ENCODE measurements at places on chromosomes 16 and 17.

DNA sequence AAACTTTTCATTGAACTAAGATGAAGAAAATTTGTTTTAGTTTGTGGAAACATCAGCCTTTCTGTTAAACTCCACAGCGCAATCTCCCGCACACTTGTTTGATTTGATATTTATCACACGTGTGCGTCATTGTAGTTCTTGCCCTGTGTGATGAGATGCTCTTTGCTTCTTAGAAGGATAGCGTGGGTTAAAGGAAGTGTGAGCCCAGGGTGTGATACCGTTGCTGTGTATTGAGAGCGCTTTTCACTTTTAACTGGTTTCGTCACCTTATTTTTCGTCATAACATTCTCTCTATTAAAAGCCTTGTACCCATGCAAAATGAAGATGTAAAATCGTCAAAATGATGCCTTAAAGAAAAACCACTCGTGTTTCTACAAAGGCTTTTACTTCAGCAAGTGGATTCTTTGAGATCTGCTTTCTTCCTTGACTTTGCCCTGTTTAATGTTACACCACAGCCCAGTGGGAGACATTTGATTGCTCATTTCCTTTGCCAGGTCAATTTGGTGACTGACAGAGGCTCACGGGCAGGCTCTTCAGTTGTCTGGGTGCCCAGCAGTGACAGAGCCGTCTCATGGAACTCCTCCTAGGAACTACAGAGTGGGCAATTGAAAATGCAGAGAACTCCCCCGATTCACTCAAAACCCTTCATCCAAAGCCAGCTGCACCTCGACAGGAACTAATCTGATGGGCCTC, 61.1 kb downstream of the RPA1 start:
- H3K36me3 ChIP-seq = peaks cover 100% of the 10 kb centered on the region
- H3K27me3 ChIP-seq = no peaks in the 10 kb centered on the region
- no peak for DNase-seq
- H3K4me3 ChIP-seq = no peak overlapping the region

DNA sequence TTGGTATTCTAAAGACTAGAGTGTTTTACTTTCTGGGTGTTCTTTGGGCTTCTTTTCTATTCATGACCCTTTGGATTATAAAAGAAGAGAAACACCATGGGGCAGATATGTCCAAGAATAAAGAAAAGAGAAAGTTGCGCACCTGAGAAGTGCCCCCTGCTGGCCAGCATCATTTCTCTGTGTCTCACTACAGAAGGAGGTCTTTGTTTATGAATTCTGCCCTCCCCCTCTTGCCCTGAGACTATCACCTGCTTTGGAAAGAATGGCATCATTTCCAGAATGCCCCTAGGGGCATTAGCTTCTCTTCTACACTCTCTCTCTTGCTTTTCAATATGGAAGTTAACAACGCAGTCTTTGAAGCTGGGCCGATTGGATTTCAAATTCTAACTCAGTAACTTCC, 45.0 kb downstream of the CDH13 start:
- H3K27ac ChIP-seq = no peak overlapping the region
- no peak overlapping the region for H3K4me3 ChIP-seq
- no peaks in the 10 kb centered on the region for H3K27me3 ChIP-seq
- no peak for DNase-seq

GRCh38 chr17:77354670-77355455, 214.1 kb downstream of the SEC14L1 start:
- peak overlapping the region; percentile 76 for H3K27ac ChIP-seq
- no peak overlapping the region for H3K4me3 ChIP-seq
- peaks cover 34% of the 10 kb centered on the region for H3K4me1 ChIP-seq
- peak; percentile 51 for DNase-seq
- no peaks in the 10 kb centered on the region for H3K36me3 ChIP-seq

GRCh38 chr17:80270104-80270503, 9.5 kb downstream of the RNF213 start:
- H3K27me3 ChIP-seq = no peaks in the 10 kb centered on the region
- DNase-seq = no peak
- H3K4me1 ChIP-seq = peaks cover 7% of the 10 kb centered on the region
- no peak overlapping the region for H3K27ac ChIP-seq
- H3K4me3 ChIP-seq = no peak overlapping the region
- peaks cover 30% of the 10 kb centered on the region for H3K36me3 ChIP-seq

- no peaks in the 10 kb centered on the region for H3K36me3 ChIP-seq
- H3K27ac ChIP-seq = no peak overlapping the region
- H3K4me1 ChIP-seq = peaks cover 11% of the 10 kb centered on the region
Observed at GRCh38 chr16:12758031-12758669, 45.5 kb downstream of the CPPED1 start.

DNA sequence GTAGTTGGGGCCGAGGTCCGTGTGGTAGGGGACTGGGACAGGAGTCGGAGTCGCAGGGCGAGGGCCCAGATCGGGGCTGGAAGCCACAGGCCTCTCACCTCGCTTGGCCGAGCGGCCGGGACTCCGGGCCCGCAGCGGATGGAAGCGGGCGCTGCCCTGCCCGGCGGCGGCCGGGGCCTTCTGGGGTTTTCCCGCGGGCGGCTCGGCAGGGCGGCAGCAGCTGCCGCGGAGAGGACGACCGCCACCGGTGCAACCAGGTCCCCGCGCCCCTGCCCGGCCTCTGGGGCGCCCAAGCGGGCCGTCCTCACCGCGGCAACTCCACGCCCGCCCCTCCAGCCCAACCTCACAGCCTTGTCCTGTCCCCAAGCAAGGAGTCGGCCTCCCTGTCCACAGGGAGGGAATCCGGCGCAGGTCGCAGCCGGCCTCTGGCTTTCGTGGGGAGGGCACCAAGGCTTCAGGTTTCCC, 15.6 kb upstream of the UTP6 start:
- peaks cover 4% of the 10 kb centered on the region for H3K4me1 ChIP-seq
- H3K27ac ChIP-seq = no peak overlapping the region
- H3K36me3 ChIP-seq = no peaks in the 10 kb centered on the region
- H3K4me3 ChIP-seq = peak overlapping the region; percentile 22
- peak; percentile 28 for DNase-seq

DNA sequence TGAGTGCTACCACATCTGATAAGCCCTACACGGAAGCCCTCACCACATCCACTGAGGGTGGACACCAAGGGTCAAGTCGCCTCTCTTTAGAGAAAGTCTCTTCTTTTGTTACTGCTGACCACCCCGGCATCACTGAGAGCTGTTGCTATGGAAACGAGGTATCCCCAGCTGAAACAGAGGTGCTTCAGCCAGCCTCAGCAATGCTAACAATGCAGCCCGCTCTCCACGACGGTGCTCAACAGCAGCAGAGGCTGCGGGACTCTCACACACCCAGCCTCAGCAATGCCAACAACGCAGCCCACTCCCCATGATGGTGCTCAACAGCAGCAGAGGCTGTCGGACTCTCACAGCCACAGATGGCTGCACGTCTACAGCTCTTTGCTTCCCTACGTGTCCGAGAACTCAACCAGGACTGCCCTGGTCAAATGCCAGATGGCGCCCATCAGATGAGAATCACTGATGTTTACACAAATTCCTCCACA, 41.4 kb downstream of the VPS53 start:
- no peak overlapping the region for H3K4me3 ChIP-seq
- no peaks in the 10 kb centered on the region for H3K27me3 ChIP-seq
- DNase-seq = peak; percentile 32
- no peak overlapping the region for H3K27ac ChIP-seq
